ENCODE measurements at places on chromosomes 2 and 18. TPM values are rescaled to one million over a fixed set of nuclear protein-coding genes. Genes with fewer than 3 reads are reported as not detected.

Gene UPP2
- not detected for total RNA-seq

Gene CD8A
- not detected for total RNA-seq

Gene ARHGAP28
- 0.28 TPM for total RNA-seq

Gene UGT1A6
- total RNA-seq = not detected

Gene NAB1
- 41.1 TPM for total RNA-seq

Gene ABCB11
- total RNA-seq = 0.18 TPM

Gene CRYGD
- not detected for total RNA-seq

Gene CFC1
- total RNA-seq = not detected

Gene ZNF513
- total RNA-seq = 7.6 TPM

Gene AGXT
- not detected for total RNA-seq

Gene SERPINB13
- not detected for total RNA-seq

Gene NYAP2
- total RNA-seq = not detected

Gene COL4A4
- 1.3 TPM for total RNA-seq

Gene TCF7L1
- 5.1 TPM for total RNA-seq

Gene IL1F10
- total RNA-seq = not detected

Gene KIAA2012
- not detected for total RNA-seq

Gene CXCR1
- not detected for total RNA-seq

Gene AQP4
- not detected for total RNA-seq

Gene RFTN2
- total RNA-seq = 3.8 TPM

Data from endothelial cell of coronary artery (primary cell).